ENCODE measurements at places on chromosomes 6 and 20. TPM values are rescaled to one million over a fixed set of nuclear protein-coding genes. Genes with fewer than 3 reads are reported as not detected.

Gene BPI
- not detected for total RNA-seq

Gene LY6G5B
- not detected for total RNA-seq

Gene NFKBIE
- 33.4 TPM for total RNA-seq

Gene FKBP1A
- total RNA-seq: 219 TPM

Gene DSP
- 18.4 TPM for total RNA-seq

Gene MCHR2
- total RNA-seq: not detected

Gene TMEM74B
- total RNA-seq: not detected

Gene OPRL1
- total RNA-seq: 0.38 TPM

Gene CALHM5
- 3.0 TPM for total RNA-seq

Gene PHACTR2
- 3.6 TPM for total RNA-seq

Gene COL9A1
- not detected for total RNA-seq

Gene IL17F
- total RNA-seq: not detected

Gene LIN28B
- total RNA-seq: not detected

Gene GRM1
- total RNA-seq: 0.41 TPM

Gene PRDM13
- total RNA-seq: 1.9 TPM

Gene ELOVL4
- total RNA-seq: 3.0 TPM

Gene BANF2
- total RNA-seq: not detected

Gene CCN6
- not detected for total RNA-seq

Gene GSTA3
- total RNA-seq: not detected

Gene FAM217A
- total RNA-seq: not detected

Gene ZMYND8
- 14.5 TPM for total RNA-seq

Gene SLC22A2
- total RNA-seq: not detected

Gene LY6G6D
- total RNA-seq: not detected

Gene C6orf15
- not detected for total RNA-seq

Gene THBD
- total RNA-seq: 15.7 TPM

Gene BTBD3
- 21.7 TPM for total RNA-seq

Gene GPX5
- not detected for total RNA-seq

Gene SSTR4
- total RNA-seq: not detected

Gene WFDC12
- not detected for total RNA-seq

Gene TCP11
- total RNA-seq: 2.0 TPM

Gene LPA
- not detected for total RNA-seq

Measured in Caki2 (cell line).